Glutamatergic neuron (in vitro differentiated cells): ENCODE measurements at places on chromosomes 4 and X. TPM values are rescaled to one million over a fixed set of nuclear protein-coding genes. Genes with fewer than 3 reads are reported as not detected.

Gene CFP
- 0.49 TPM for total RNA-seq

Gene SERPINA7
- total RNA-seq, result not detected

Gene DMRTC1
- total RNA-seq, result 1.4 TPM

Gene GPRASP1
- 9.8 TPM for total RNA-seq

Gene CHRDL1
- 38.2 TPM for total RNA-seq

Gene CYBB
- total RNA-seq, result 0.61 TPM

Gene TLR7
- total RNA-seq, result not detected

Gene XPNPEP2
- not detected for total RNA-seq

Gene MAGEA8
- not detected for total RNA-seq

Gene FRMPD3
- 24.9 TPM for total RNA-seq

Gene AMOT
- total RNA-seq, result 88.3 TPM

Gene PARM1
- 94.3 TPM for total RNA-seq

Gene NLGN4X
- 40.9 TPM for total RNA-seq

Gene PRDM8
- 16.6 TPM for total RNA-seq

Gene BEND2
- total RNA-seq, result not detected

Gene GPR119
- not detected for total RNA-seq

Gene NSUN7
- 0.25 TPM for total RNA-seq
